CD4-positive, CD25-positive, alpha-beta regulatory T cell (primary cell): ENCODE measurements at places on chromosomes 3 and 15. TPM values are rescaled to one million over a fixed set of nuclear protein-coding genes. Genes with fewer than 3 reads are reported as not detected.

CKMT1A gene
- not detected for polyA plus RNA-seq

TIGIT gene
- polyA plus RNA-seq, result 238 TPM

AGTR1 gene
- polyA plus RNA-seq, result not detected

RBPMS2 gene
- polyA plus RNA-seq, result not detected

FOXL2 gene
- polyA plus RNA-seq, result not detected

NKIRAS1 gene
- polyA plus RNA-seq, result 5.8 TPM

SLC12A1 gene
- polyA plus RNA-seq, result not detected

CACNA1D gene
- 0.03 TPM for polyA plus RNA-seq

CLSTN2 gene
- polyA plus RNA-seq, result not detected

IQCF5 gene
- not detected for polyA plus RNA-seq

STRA6 gene
- polyA plus RNA-seq, result not detected

ALDH1L1 gene
- not detected for polyA plus RNA-seq

ATP13A4 gene
- not detected for polyA plus RNA-seq

GXYLT2 gene
- polyA plus RNA-seq, result not detected

KLF13 gene
- polyA plus RNA-seq, result 45.0 TPM

TRAT1 gene
- 160 TPM for polyA plus RNA-seq

CDHR4 gene
- not detected for polyA plus RNA-seq

SNX22 gene
- 1.00 TPM for polyA plus RNA-seq

PLCB2 gene
- 21.3 TPM for polyA plus RNA-seq

ABHD2 gene
- polyA plus RNA-seq, result 21.3 TPM

PLA2G4E gene
- not detected for polyA plus RNA-seq

KNG1 gene
- not detected for polyA plus RNA-seq

FRMD5 gene
- 0.24 TPM for polyA plus RNA-seq

HACD3 gene
- 37.5 TPM for polyA plus RNA-seq

GHSR gene
- not detected for polyA plus RNA-seq

CXCR6 gene
- 23.7 TPM for polyA plus RNA-seq

POLQ gene
- 0.15 TPM for polyA plus RNA-seq

ANKRD34C gene
- not detected for polyA plus RNA-seq

SERPINI2 gene
- polyA plus RNA-seq, result not detected

GPR27 gene
- polyA plus RNA-seq, result not detected

C2CD4A gene
- 0.28 TPM for polyA plus RNA-seq

SLC27A2 gene
- 0.69 TPM for polyA plus RNA-seq

P2RY14 gene
- polyA plus RNA-seq, result 1.2 TPM

IL5RA gene
- not detected for polyA plus RNA-seq

GOLGA8S gene
- polyA plus RNA-seq, result not detected

GOLGA6B gene
- not detected for polyA plus RNA-seq

OR5H15 gene
- polyA plus RNA-seq, result not detected

RLBP1 gene
- polyA plus RNA-seq, result not detected

SKIL gene
- polyA plus RNA-seq, result 5.4 TPM

COL8A1 gene
- polyA plus RNA-seq, result not detected

ZIC4 gene
- not detected for polyA plus RNA-seq

ILDR1 gene
- not detected for polyA plus RNA-seq

CTXN2 gene
- not detected for polyA plus RNA-seq

ADGRG7 gene
- not detected for polyA plus RNA-seq

DNAH1 gene
- polyA plus RNA-seq, result 1.1 TPM
